Activated CD4-positive, alpha-beta memory T cell treated with anti-CD3 and anti-CD28 coated beads, Interleukin-2, amount 10 ng/mL, durations not matched to agents 7 days and 5 days (primary cell): ENCODE measurements at places on chromosomes 16 and 17. TPM values are rescaled to one million over a fixed set of nuclear protein-coding genes. Genes with fewer than 3 reads are reported as not detected.

Gene AOC3
- total RNA-seq, result 0.50 TPM

DNA sequence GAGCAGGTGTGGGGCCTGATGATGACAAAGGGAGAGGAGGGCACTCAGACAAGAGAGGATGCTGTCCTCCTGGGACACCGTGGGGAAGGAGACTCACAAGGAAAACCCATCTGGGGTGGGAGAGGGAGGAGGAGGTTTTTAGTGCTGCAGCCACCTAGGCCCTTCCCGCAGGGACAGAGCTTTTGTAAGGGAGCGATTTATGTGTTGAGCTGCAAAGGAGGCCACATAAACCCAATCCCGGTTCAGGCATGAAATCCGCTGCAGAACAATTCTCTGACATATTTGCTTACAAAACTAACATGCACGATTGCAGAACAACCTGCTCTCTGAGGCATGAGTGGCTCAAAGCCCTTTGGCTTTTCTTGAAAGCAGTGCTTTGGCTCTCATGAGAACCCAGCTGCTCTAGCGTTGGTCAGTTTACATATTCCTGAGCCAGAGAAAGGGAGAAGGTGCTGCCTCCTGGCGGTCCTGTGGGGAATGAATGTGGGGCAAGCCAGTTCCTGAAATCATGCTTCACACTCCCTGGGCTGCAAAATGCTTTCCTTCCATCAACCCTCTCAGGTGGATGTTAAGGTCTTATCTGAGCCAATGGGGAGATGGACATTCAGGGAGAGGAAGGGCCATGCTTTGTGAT is 122.4 kb upstream of the NLRP1 start:
- no peaks in the 10 kb centered on the region for H3K4me1 ChIP-seq
- DNase-seq, result peak; percentile 61
- H3K27me3 ChIP-seq, result peaks cover 21% of the 10 kb centered on the region
- no peak overlapping the region for H3K4me3 ChIP-seq

DNA sequence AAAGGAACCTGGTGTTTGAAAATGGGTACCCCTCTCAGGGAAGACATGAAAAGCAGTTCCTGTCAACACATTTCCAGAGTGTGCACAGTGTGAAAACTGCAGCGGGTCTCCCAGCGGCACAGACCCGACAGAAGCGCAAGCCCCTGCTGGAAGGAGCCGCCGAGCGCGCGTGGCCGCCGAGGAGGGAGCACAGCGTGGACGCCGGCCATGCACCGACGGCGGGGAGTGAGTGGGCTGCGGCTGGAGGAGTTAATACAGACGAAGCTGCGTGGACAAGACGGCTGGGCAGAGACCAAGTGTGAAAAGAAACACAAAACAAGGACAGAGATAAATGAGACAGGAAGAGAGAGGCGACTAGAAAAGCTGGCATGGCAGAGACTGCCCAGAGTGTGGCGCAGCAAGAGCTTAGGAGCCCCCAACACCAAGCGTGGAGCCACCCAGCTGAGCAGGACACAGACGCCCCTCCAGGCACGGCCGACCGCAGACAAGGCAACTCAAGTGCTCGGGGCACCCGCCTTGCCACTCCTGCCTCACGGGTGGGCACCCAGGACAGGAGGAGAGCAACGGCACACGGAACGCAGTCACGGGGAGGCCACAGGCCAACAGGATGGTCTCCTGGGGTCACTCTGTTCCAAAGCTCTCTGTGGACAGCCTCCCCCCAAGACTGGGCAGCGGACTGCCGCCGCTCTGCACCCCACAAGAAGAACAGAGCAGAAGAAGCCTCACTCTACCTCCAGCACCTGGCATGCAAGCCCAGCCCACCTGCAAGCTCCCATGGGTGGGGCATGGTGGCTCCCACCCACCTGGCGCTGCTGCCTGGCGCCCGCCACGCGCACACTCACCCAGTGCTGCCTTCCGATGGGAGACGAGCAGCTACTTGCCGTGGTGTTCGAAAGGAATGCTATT is 16.5 kb downstream of the SLC16A3 start:
- H3K4me1 ChIP-seq, result peaks cover 39% of the 10 kb centered on the region
- H3K27me3 ChIP-seq, result no peaks in the 10 kb centered on the region
- no peak for DNase-seq
- H3K36me3 ChIP-seq, result peaks cover 74% of the 10 kb centered on the region

GRCh38 chr17:58065238-58065637 is 18.0 kb upstream of the DYNLL2 start:
- H3K36me3 ChIP-seq, result no peaks in the 10 kb centered on the region
- H3K4me3 ChIP-seq, result no peak overlapping the region
- peaks cover 9% of the 10 kb centered on the region for H3K27me3 ChIP-seq
- no peaks in the 10 kb centered on the region for H3K4me1 ChIP-seq

- peaks cover 31% of the 10 kb centered on the region for H3K27me3 ChIP-seq
- peaks cover 17% of the 10 kb centered on the region for H3K4me1 ChIP-seq
- peak overlapping the region; percentile 70 for H3K4me3 ChIP-seq
- peak; percentile 83 for DNase-seq
- peaks cover 2% of the 10 kb centered on the region for H3K36me3 ChIP-seq
Measured at GRCh38 chr16:19886073-19886941, 1.7 kb upstream of the GPRC5B start.

Gene STH
- total RNA-seq, result not detected

GRCh38 chr17:49280061-49280460 is 49.5 kb upstream of the PHOSPHO1 start:
- DNase-seq, result no peak
- H3K4me3 ChIP-seq, result no peak overlapping the region
- H3K4me1 ChIP-seq, result no peaks in the 10 kb centered on the region
- H3K27me3 ChIP-seq, result no peaks in the 10 kb centered on the region
- H3K27ac ChIP-seq, result no peak overlapping the region
- H3K36me3 ChIP-seq, result no peaks in the 10 kb centered on the region

Gene CMTM2
- 0.83 TPM for total RNA-seq

GRCh38 chr17:76781056-76781982 is 43.4 kb downstream of the MFSD11 start:
- DNase-seq, result no peak
- no peaks in the 10 kb centered on the region for H3K27me3 ChIP-seq
- H3K4me1 ChIP-seq, result peaks cover 10% of the 10 kb centered on the region

- no peaks in the 10 kb centered on the region for H3K27me3 ChIP-seq
- H3K27ac ChIP-seq, result no peak overlapping the region
- peaks cover 17% of the 10 kb centered on the region for H3K36me3 ChIP-seq
- H3K4me1 ChIP-seq, result peaks cover 28% of the 10 kb centered on the region
- H3K4me3 ChIP-seq, result no peak overlapping the region
- DNase-seq, result no peak
Measured at GRCh38 chr16:88754912-88755744, 29.9 kb downstream of the PIEZO1 start.

Gene KRT9
- not detected for total RNA-seq

GRCh38 chr16:5444189-5444588 is 346.6 kb upstream of the EEF2KMT start:
- no peaks in the 10 kb centered on the region for H3K27me3 ChIP-seq
- no peak overlapping the region for H3K4me3 ChIP-seq
- H3K36me3 ChIP-seq, result no peaks in the 10 kb centered on the region
- no peak for DNase-seq

DNA sequence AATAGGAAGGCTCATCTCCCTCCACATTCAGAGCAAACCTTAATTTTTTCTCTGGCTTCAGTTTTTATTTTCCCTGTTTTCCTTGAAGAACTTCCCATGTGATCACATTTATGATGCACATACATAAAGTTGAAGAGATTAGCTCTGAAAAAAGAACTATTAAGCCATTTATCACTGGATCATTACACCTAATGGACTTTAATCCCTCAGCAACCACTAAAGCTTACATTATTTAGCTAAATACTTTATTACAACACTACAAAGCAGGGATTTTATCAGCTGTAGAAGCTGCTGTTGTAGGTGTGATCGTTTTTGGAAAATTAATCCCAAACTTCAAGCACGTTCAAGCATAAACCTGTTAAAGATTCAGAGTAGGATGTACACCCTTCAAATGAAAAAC is 21.1 kb downstream of the SMYD4 start:
- H3K36me3 ChIP-seq, result peaks cover 29% of the 10 kb centered on the region
- H3K27me3 ChIP-seq, result no peaks in the 10 kb centered on the region
- no peak for DNase-seq
- no peaks in the 10 kb centered on the region for H3K4me1 ChIP-seq

DNA sequence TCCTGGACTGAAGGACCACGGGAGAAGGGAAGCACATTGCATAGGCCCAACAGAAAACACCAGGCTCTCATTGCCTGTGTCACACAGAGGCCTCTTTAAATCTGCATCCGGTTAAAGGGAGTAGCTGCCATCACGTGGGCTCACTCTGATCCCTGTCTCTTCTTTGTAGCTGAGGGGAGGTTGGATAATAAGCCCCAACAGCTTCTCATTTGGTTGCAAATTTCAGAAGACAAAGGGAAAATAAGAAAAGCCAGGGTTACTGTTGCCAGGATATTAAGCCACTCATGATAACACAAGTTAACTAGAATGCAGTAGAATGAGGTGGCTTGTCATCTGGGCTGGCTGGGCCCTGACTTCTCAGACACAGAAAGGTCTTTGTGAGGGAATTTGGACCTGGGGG is 325.1 kb upstream of the ERCC4 start:
- no peak overlapping the region for H3K4me3 ChIP-seq
- DNase-seq, result no peak

GRCh38 chr16:84093120-84093878 is 23.4 kb downstream of the MBTPS1 start:
- H3K4me1 ChIP-seq, result peaks cover 13% of the 10 kb centered on the region
- no peaks in the 10 kb centered on the region for H3K27me3 ChIP-seq
- H3K27ac ChIP-seq, result no peak overlapping the region
- no peak for DNase-seq

DNA sequence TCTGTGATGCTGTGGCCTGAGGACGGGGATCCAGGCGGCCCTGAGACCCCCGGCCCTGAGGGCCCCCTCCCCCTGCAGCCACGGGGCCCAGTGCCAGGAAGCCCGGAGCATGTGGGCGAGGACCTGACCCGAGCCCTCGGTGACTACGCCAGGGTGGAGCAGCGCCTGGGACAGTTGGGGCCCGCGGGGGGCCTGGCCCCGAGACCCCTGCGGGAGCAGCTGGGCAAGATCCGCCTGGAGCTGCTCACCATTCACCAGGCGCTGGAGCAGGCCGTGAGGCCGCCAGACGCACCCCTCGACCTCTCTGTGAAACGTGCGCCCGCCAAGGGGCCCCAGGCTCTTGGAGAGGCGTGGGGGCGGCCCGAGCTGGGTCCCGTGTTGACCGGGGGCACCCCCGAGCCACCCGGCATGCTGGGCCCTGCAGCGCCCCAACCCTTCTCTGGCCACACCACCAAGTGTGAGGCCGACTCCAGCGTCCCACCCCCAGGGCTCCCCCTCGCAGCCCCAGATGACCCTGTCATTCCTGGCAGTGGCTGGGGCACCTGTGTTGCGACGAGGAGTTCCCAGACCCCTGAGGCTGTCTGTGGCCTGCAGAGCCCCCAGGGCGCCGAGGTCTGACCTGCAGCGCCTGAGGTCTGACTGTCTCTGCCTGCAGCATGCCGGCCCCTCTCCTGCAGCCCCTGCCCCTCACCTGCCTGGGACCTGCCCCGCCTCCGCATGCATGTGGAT is 2.0 kb upstream of the NHLRC4 start:
- H3K27me3 ChIP-seq, result peaks cover 6% of the 10 kb centered on the region
- H3K4me3 ChIP-seq, result no peak overlapping the region
- H3K4me1 ChIP-seq, result peaks cover 17% of the 10 kb centered on the region
- no peak for DNase-seq
- no peaks in the 10 kb centered on the region for H3K36me3 ChIP-seq

Gene OR1D2
- not detected for total RNA-seq

Gene IKZF3
- total RNA-seq, result 37.9 TPM

DNA sequence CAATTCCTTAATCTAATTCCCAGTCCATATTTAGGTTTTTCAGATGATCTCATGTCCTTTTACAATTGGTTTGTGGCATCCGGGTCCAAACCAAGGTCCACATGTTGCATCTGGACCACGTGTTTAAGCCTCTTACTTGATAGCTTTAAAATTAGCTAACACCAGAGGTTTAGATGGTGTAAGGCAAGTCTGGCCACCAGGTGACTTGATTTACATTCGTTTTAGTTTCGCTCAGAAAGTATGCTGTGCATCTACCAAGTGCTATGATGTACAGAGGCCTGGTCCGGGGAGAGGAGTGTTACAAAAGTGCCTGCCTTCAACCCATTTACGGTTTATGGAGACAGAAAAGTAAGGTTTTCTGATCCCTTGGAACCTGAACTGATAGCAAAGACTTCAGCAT is 878 bp upstream of the DNAJA2 start:
- peak overlapping the region; percentile 90 for H3K4me3 ChIP-seq
- DNase-seq, result peak; percentile 39
- peaks cover 50% of the 10 kb centered on the region for H3K4me1 ChIP-seq
- peak overlapping the region; percentile 95 for H3K27ac ChIP-seq
- peaks cover 24% of the 10 kb centered on the region for H3K36me3 ChIP-seq

Gene TBC1D3C
- not detected for total RNA-seq

DNA sequence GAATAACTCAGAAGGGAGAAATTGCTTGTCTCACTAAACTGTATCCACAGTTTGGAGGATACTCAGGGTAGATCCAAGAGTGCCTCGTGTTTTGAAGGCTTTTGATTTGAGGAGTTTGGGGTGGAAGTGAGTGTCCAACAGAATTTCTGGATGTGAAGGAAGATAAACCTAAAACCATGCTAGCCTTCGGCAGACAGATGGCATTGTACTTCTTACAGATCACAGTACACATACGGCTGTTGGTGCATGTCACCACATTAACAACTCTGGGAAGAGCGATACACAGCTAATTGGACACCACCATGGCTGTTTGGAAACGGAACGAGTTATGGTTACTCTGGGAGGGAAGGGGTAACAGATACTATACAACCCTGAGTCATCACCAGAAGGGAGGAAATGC is 420.4 kb downstream of the GRIN2A start:
- no peak overlapping the region for H3K27ac ChIP-seq
- H3K36me3 ChIP-seq, result no peaks in the 10 kb centered on the region
- no peak overlapping the region for H3K4me3 ChIP-seq
- H3K27me3 ChIP-seq, result no peaks in the 10 kb centered on the region
- no peak for DNase-seq
- H3K4me1 ChIP-seq, result no peaks in the 10 kb centered on the region

GRCh38 chr16:57325458-57325857 is 33.1 kb upstream of the CCL22 start:
- DNase-seq, result no peak
- no peak overlapping the region for H3K27ac ChIP-seq

Gene SUPT4H1
- total RNA-seq, result 91.0 TPM

- peak overlapping the region; percentile 14 for H3K4me3 ChIP-seq
- H3K27ac ChIP-seq, result no peak overlapping the region
- peaks cover 79% of the 10 kb centered on the region for H3K27me3 ChIP-seq
- no peak for DNase-seq
- peaks cover 31% of the 10 kb centered on the region for H3K4me1 ChIP-seq
Measured at GRCh38 chr17:48995304-48995973, 1.7 kb upstream of the IGF2BP1 start.

DNA sequence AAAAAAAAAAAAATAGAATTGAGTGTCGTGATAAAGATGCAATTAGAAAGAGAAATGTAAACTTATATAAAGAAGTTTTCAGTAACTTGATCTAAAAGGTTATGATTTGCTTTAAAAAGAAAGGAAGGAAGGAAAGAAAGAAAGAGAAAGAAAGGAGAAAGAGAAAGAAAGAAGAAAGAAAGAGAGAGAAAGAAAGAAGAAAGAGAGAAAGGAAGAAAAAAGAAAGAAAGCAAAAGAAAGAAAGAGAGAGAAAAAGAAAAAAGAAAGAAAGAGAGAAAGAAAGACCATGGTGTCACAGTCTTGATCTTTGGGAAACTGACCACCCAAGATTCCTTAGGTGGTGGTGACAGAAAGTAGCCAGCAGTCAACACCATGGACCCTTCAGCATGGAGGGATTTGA is 4.3 kb upstream of the CCL3 start:
- no peak for DNase-seq
- H3K36me3 ChIP-seq, result no peaks in the 10 kb centered on the region
- H3K27me3 ChIP-seq, result no peaks in the 10 kb centered on the region
- H3K4me1 ChIP-seq, result peaks cover 55% of the 10 kb centered on the region

GRCh38 chr16:27445502-27446175 is 43.7 kb downstream of the IL21R start:
- H3K4me1 ChIP-seq, result peaks cover 51% of the 10 kb centered on the region
- no peak for DNase-seq
- no peaks in the 10 kb centered on the region for H3K27me3 ChIP-seq
- peaks cover 92% of the 10 kb centered on the region for H3K36me3 ChIP-seq

Gene PRSS33
- not detected for total RNA-seq

Gene DHRS7B
- total RNA-seq, result 12.1 TPM
